ENCODE measurements at places on chromosomes 6 and 20.

DNA sequence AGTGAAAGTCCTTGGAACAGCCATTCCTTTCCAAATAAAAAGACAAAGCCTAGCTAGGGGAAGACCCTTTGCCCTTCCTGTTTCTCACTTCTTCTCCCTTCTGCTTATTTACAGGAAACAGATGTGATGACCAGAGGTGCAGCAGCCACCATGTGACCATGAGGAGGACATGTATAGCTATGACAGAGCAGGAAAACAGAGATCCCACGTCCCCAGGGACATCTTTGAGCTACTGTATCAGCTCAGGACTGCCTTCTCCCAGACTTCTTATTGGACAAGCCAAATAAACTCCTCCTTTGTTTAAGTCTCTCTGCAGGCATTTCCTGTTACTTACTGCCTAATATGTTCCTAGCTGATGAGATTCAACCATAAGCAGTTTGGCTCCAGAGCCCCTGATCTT, 133.1 kb upstream of the MLN start:
- DNase-seq: no peak

GRCh38 chr20:31490752-31491151, 15.7 kb downstream of the REM1 start:
- no peak for DNase-seq

GRCh38 chr6:154319231-154319858, 37.3 kb downstream of the IPCEF1 start:
- DNase-seq: no peak

- DNase-seq: no peak
These were observed 73.3 kb upstream of the LYRM2 start for GRCh38 chr6:89711801-89712200.

Data from activated naive CD8-positive, alpha-beta T cell treated with anti-CD3 and anti-CD28 coated beads, Interleukin-2, amount 50 U/mL, for 16 hours (primary cell).